Heart left ventricle (tissue), 16 donors: ENCODE measurements at places on chromosomes 12 and 14. TPM values are rescaled to one million over a fixed set of nuclear protein-coding genes. Genes with fewer than 3 reads are reported as not detected.

The KRT75 gene
- polyA plus RNA-seq: not detected

The KRT6C gene
- polyA plus RNA-seq: not detected

DNA sequence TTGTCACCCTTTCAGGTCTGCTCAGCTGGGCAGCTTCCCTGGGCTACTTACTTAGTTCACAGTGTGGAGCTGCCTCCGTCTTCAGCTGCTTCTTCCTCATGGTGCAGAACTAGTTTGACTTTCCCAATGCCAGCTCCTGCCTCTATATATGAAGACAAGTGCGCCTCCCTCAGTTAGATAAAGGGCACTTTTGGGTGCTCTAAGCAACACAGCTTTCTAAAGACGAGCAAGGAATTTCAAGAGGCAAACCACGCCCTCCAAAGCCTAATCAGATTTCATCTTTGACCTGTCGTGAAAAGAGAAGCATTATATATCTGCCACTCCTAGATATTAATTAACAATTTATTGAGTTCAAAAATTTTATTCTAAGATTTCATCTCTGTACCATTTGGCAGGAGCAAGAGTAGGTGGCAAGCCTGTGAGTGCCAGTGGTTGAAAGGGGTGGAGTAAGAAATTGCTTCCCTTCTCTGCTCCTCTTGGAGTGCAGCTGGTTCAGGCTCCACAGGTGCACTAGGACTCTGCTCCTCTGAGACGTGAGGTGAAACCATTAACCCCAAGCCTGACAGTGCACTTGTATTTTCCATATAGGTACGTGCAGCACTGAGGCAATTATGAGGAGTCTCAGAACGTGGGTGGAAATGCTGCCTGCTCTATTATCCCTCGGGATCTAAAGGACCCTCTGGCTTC lies 2.1 kb upstream of the SLC11A2 start:
- DNase-seq: no peak

The SLC39A2 gene
- not detected for polyA plus RNA-seq

- no peak for DNase-seq
These were observed 35.5 kb downstream of the STXBP6 start for GRCh38 chr14:25014440-25014839.

The LRP1-AS gene
- not detected for polyA plus RNA-seq
